GM18507 (cell line): ENCODE measurements at places on chromosomes 2 and 18.

DNA sequence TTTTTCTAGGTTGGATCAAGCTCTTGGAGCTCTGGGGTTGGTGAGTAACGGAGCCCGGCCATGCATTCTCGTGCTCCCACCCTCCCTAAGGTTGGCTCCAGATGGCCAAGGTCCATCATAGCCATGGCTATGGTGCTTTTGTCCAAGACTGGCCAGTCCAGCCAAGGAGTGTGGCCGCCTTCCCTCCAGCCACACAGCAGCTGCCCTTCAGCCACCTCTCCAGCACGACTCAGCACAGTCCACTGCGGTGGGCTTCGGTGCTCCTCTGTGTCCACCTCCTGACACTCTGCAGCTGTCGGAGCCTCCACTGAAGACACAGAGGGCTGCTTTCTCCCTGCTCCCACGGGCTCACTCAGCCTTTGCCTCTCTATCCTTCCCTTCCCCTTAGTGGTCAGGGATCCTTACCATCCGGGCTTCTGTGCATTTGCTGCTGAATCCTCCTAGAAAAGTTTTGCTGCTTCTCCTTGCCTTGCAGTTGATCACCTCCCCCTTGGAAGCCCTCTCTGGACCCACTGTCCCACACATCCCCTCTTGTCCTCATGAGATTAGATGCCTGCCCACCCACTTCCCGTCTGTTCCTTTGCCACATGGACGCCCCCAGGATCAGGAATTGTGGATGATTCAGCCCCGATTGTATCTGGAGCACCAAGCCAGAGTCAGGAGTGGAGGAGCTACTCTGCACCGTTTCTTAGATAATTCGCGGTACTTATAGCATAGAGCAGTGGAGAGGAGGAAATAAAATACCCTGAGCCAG, 177.1 kb upstream of the COPS8 start:
- no peak for DNase-seq

DNA sequence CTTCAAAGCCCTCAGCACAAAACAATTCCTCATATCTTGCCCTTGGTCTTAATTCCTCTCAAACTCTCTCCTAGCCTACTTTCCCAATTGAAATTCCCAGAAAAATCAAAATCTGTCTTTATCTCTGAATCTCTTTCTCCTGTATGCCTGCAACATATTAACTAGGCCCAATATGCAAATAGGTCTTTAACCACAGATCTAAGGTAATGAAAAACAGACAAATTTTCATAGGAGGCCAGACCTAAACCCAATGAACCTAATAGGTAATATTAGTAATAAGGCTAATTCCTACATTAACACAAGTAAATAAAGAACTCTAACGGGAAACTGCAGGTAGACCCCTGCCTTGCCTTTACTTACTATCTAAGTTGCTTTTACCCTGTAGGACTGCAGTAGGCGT, 41.4 kb downstream of the WDR33 start:
- DNase-seq, result no peak

DNA sequence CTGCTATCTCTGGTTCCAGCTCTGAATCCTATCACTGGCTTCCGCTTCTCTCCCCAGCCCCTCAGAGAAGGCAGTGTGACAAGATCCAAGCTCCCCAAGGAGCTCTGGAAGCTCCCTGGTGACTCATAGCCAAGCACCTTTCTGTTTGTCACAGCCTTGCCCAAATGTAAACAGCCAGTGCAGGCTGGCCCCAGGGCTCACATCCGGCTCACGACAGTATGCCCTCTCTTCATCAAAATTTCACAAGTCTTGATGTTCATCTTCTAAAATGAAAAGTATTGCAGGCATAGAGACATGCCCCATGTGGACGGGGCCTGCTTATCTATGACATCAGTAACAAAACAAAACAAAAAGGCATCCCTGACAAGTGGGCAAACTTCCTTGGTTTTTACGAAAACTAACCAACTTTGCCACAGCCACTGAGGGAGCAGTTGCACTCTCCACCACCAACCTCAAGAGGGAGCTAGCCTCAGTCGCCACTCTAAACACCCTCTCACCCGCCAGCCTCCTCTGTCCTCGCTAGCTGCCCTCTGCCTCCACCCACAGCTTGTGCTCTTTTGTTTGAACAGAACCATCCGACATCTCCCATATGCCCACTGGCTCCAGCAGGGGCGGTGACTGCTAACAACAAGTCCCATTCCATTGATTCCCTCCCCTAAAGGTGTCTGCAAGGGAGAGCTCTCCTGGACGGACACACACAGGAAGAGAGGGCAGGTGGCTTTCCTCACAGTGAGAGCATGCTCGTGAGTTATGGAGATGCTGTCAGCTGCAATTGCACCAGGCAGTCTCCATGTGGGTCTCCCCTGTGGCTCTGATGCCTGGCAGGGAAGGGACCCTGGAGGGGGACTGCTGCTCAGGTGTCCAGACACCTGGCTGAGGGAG, 71.0 kb upstream of the DAPL1 start:
- no peak for DNase-seq

GRCh38 chr18:7927119-7927518, 360.0 kb downstream of the PTPRM start:
- DNase-seq, result no peak

GRCh38 chr2:66888791-66889631, 454.1 kb downstream of the MEIS1 start:
- no peak for DNase-seq

DNA sequence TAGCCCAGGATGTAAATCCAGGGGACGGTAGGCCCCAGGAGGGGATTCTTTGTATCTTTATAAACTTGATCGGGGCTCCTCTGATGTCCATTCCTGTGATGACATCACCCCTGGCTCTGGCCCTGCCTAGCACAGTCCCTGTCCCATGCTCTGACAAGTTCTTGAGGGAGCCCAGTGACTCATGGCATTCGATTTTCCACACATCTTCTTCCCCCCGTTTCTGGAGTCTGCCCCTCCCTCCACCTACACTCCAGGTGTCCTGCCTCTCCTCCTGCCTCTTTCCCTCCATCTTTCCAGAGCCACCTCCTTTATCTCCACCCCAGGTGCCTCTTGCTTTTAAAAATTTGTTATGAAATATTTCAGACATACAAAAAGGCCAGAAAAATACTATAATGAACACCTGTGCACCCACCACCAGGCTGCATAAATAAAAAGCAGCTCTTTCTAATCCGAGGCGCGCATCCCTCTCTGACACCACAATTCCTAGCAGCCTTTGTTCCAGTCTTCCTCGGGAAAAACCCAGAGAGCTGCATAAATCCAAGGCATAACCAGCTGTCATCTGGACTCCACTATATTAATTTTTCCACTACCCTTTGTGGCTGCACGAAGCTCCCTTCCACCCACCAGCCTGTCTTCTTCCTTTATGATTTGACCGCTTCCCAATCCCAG, 207.7 kb downstream of the ZBTB7C start:
- DNase-seq, result no peak

DNA sequence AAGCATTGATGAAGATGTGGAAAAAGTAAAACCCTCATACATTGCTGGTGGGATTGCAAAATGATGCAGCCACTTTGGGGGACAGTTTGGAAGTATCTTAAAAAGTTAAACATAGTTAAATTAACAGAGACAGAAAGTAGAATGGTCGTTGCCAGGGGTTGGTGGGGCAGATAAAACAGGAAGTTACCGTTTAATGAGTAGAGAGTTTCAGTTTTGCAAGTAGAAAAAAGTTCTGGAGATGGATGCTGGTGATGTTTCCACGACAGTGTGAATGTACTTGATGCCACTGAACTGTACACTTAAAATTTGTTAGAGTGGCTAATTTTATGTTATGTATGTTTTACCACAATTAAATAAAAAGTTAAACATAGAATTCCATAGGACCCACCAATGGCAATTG, 44.5 kb upstream of the EGR4 start:
- DNase-seq, result no peak

- no peak for DNase-seq
These were observed 214.3 kb downstream of the MYCN start for GRCh38 chr2:16154501-16155280.

- no peak for DNase-seq
These were observed 29.2 kb downstream of the ATP6V1C2 start for GRCh38 chr2:10750610-10751009.

DNA sequence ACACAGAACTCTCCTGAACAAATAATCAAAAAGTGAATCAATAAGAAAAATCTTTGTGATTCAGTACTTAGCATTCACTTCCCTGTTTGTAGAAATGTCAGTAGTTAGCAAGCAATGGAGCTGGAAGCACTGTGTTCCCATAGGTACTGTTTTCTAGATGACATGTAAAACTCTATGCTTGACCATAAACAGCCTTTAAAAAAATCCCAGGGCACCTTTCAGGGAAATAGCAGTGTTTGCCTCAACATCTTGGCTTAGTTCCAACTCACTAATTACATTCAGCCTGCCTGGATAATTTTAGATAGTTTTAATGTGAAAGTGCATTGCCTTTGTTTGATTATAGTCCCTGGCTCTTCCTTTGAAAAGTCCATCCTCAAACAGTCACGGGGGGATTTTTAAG, 721.8 kb downstream of the ERBB4 start:
- DNase-seq, result no peak

DNA sequence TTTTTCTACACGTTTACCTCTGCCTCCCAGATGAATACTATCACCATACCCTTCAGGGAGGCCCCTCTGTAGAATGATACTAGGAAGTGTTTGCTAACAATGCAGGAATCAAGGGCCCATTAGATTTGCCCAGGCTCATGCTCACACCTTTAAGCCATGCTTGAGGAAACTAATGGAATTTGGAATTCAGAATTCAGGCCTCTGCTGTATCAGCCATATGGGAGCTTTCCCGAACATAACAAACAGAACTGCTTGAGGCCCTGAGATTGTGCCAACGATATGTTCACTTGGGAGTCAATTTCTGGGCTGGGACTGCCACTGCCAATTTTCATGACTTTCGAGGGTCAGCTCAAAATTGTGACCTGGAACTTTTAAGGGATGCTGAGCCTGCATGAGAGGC, 282.5 kb downstream of the CLIP4 start:
- DNase-seq, result no peak

GRCh38 chr18:70671889-70672565, 383.2 kb downstream of the SOCS6 start:
- no peak for DNase-seq

- DNase-seq, result no peak
These were observed 54.2 kb downstream of the HK2 start for GRCh38 chr2:74887960-74888700.

DNA sequence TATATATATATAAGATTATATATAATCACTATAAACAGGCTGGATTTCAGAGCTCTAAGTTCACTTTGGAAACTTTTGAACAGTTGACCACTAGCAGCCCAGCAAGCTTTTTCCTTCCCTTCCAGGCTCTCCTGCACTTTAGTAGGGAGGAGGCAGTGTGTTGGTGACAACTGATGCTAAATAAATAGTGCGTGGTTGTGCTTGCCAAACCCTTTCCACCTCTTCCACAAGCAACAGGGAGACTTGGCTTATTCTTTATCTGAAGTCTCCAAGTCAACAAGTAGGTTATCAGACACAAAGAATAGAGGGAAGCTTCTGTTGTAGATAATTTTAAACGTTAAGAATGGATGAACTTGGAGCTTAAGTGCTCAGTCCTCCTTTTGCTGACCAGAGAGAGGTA, 408.2 kb upstream of the HNRNPA3 start:
- no peak for DNase-seq

DNA sequence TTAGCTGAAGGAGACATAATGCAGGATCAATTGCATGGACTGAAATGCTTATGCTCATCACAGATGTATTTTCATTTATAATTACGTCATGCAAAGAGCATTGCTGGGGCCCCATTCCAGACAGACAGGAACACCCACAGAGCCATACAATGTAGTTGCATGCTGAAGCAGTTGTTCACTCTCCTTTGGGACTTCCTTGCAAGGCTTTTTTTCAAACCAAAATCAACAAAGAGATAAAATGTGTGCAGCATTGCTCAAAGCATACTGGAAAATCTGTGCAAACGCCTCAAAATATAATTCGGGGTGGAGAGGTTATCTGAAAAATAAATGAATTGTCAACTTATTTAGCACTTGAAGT, 463.2 kb downstream of the CDH2 start:
- DNase-seq, result no peak

GRCh38 chr18:21179590-21180220, 62.3 kb upstream of the GREB1L start:
- DNase-seq, result peak; percentile 37

- DNase-seq, result no peak
These were observed 32.9 kb downstream of the TPRKB start for GRCh38 chr2:73704285-73704684.

DNA sequence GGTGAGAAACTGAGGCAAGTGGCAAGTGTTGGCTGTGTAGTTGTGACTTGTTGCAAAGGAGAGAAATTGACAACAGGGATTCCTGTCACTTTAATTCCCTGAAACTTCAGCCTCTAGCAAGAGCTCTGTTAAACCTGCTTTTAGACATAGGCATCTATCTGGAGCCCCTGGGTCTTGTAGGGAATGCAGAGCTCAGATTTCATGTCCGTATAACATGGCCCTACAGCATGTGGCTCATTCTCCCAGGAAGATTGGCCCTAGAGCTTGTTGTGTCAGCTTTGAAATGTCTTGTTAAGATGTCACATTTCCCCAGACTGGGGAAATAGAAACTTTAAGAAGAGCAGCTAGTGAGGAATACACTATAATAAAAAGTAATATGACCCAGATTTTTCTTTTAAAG, 115.8 kb downstream of the POLE4 start:
- DNase-seq, result no peak

- no peak for DNase-seq
These were observed 2.0 kb downstream of the ITGA6 start for GRCh38 chr2:172429301-172429968.

- no peak for DNase-seq
These were observed 409.5 kb upstream of the POU3F3 start for GRCh38 chr2:104444392-104444791.
